ENCODE measurements at places on chromosomes 5 and 9.

DNA sequence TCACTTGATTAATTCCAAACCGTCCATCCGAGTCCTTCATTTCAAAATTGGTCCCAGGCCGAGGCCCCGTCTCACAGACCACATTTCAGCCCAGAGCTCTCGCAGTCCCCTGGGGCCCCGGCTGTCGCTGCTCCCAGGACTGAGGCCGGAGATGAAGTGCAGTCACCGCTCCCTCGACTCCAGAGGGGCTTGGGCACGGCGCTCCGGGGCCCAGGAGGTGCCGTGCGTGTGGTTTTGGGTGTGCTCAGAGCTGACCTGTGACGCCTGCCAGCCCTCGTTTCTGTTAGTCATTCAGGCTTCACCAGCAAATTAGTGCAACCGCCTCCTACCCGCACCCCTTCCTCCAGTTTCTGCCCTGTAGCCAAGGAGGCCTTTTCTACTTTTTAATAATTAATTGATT lies 48.7 kb upstream of the PHYKPL start:
- DNase-seq = no peak

DNA sequence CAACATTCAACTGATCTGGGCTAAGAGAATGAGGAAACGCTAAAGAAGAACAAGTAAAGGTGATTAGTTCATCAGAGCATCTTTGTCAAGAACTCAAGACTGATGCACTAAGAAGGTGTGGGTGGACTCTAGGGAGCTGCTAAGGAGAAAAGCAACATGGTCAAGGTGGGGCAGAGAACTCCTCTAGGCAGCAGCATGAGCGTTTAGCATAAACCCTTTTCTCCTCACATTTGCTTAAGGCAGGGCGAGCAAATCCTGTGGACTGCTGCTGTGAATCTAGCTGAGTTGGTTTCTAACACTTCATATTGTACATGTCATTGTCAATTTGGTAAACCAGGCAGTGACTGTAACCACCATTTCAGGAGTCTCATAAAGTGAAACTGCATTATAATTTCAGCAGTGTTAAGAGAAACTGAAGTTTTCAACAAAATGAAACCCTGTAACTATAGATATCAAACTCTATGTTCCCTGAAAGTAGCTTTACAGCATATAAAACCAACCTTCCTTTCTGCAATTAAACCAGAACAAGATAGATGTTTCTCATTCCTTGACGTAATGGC lies 45.9 kb upstream of the MAN2A1 start:
- DNase-seq = no peak

GRCh38 chr9:33151601-33152000 lies 15.5 kb downstream of the B4GALT1 start:
- DNase-seq = no peak

- DNase-seq = no peak
These were observed 46.6 kb upstream of the IL17B start for GRCh38 chr5:149425729-149426128.

- DNase-seq = no peak
These were observed 19.8 kb downstream of the C5orf22 start for GRCh38 chr5:31551878-31552277.
